ENCODE measurements at places on chromosomes 13 and 19.

DNA sequence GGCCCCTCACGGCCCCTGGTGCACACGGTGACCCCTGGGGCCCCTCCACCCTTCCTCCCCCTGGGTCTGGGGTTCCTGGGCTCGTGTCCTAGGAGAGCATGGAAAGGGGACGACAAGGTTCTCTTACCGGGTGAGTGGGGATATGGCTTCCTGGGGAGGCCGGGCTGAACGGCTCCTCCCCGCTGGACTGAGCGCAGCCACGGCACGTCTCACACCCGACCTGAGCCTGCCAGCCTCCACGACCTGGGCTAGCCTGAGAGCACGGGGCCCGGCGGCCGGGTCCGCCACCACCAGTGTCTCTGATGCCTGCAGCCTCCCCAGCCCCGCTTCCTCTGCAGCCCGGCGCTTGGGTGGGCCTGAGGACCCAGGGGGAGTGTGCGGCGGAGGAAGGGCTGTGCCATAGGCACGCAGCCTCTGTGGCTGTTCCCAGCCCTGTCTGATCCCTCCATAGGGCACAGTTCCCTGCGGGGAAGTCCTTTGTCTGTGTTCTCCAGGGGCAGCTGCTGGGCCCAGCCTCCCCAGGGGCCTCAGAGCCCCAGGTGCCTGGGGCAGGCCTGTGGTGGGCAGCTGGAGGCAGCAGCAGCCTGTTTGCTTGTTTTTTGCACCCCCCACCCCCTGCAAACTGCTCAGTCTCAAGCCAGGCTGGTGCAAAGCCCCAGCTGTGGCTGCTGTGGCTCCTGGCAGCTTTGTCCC, 15.0 kb downstream of the PLIN4 start:
- no peak for DNase-seq

DNA sequence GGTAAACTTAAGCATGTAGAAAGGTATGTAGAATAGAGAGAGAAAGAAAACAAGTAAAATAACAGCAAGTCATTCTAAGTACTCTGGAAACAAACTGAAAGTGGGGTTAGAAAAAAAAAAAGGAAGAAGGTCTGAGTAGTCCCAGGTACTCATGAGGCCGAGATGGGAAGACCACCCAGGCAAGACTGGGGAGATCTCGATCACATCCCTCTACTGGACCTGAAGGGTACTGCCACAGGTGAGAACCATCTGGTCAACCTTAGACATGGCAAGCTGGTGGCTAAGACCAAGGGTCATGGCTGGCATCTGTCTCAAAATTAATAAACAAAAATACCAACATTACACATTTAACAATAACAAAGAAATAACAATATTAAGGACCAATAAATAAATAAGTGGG, 36.3 kb upstream of the ZNF724 start:
- DNase-seq: no peak

DNA sequence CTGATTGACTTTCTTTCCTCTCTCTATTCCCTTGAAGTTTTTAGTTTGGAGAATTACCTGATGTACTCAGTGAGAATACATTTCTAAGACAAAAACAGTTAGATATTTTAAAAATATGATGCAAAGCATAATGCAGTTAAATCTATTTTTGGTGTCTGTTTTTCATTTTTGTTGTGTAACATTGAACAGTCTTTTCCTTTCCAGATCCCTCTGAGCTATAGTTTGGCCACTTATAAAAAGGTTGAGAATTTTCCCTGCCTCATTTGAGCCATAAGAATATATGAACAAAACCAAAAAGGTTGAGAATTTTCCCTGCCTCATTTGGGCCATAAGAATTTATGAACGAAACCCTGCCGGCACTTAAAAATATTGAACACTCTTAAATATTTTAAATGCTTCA, 57.0 kb upstream of the IPO5 start:
- no peak for DNase-seq

- no peak for DNase-seq
These were observed 120.0 kb upstream of the RFC3 start for GRCh38 chr13:33697926-33698325.

GRCh38 chr13:21361123-21361522, 98.0 kb downstream of the ZDHHC20 start:
- DNase-seq: no peak

DNA sequence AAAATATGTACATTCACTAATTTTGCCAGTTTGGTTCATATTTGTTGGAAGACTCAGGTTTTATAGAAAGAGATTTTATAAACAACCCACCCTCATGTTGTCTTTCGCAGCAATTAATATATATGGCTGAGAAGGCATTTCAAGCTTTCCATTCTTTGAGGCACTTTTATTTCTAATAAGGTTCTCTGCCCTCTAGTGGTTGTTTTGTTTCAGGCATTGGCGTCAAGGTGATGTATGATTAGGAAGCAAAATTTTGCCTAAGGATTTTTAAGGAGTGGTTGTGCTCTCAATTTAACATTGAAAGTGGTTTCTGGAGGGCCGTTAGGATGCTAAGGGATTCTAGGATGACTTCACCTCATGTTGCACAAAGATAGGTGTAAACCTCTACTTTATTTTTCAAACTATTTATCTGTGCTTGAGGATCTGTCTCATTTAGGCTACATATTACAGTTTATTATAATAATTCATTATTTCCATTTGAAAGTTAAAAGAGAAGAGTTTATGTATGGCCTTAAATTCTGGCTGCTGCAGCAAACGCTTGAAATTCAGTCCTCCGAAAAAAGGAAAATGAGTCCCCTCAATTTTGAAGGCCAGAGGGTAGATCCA, 35.9 kb downstream of the OXGR1 start:
- DNase-seq: no peak

- no peak for DNase-seq
These were observed 18.3 kb downstream of the NWD1 start for GRCh38 chr19:16737911-16738310.

GRCh38 chr19:13012690-13013608, 17.7 kb downstream of the NFIX start:
- no peak for DNase-seq

DNA sequence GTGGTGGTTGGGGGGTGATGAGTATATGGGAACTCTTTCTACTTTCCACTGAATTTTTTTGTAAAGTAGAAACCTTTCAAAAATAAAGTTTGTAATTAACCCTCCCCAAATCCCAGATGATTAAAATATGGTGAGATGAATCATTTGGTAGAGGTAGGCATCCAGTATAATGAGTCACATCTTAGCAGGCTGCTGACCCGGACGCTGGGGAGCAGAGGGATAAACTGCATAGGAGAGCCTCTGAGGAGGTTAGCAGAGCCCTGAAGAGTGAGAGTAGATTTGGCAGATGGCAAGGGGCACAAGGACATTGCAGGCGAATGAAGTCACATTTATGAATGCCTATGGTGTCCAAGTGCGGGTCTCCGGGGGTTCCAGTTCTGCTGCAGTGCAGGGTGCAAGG, 293.8 kb downstream of the FGF9 start:
- DNase-seq: no peak

- no peak for DNase-seq
These were observed 666 bp downstream of the CELF5 start for GRCh38 chr19:3225169-3225485.

DNA sequence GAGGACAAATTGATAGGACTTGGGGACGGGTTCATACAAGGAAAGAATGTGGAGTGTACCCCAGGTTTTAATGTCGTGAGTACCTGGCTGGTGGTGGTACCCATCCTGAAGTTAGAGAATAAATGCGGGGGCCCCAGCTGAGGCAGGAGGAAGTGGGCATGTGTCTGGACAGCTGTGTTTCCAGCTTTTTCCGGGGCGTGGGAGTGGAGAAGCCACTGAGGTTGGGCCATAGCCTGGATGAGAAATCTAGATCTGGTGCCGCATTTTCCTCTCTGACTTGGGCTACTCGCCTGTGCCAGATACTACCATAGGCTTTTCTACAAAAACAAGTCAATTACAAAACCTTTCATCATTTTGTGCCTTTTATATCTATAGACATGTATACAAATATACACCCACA, 147.4 kb downstream of the STK24 start:
- no peak for DNase-seq

DNA sequence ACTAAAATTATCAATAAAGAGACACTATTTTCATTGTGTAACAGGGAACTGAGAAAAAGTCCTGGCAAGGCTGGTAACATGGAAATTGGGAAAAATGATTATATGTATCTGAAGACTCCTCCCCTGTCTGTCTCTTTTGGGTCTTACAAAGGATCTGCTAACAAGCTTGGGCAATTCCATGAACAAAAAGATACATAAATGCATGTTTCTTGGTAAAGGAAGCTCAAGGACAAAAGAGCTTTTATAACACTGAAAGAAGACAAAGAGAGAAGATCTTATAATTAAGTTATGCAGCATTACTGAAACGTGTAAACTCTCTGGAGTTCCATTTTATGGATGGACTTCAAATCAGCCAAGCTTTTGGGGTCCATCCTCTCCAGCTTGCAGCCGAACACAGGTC, 29.2 kb downstream of the EFNB2 start:
- no peak for DNase-seq

GRCh38 chr13:42539670-42540069, 34.3 kb upstream of the TNFSF11 start:
- no peak for DNase-seq

DNA sequence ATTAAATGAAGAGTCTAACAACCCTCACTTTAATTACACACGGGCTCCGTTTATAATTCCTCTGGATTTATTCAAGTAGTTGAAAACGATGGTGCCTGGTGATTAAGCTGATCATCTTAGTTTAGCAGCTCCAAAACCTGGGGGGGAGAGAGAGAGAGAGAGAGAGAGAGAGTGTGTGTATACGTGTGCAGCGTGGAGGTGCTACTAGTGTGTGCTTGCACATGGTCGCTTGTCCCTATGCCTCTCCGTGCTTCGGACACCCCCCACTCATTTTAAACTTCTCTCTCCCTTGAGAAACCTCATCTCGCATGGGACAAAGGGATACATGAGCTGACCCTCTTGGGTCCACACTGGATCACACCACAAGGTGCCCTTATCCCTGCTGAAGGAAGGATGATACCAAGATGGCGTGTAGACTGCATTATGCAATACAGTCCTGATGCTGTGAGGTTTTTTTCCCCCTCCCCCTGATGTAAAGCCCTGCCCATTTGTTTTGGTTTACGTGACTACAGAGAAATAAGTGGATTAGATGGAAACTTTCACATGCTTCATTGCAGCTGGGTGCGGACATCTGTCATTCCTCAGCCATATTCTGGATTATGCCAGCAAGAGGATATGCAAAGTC, 320.8 kb downstream of the ZNF536 start:
- no peak for DNase-seq

DNA sequence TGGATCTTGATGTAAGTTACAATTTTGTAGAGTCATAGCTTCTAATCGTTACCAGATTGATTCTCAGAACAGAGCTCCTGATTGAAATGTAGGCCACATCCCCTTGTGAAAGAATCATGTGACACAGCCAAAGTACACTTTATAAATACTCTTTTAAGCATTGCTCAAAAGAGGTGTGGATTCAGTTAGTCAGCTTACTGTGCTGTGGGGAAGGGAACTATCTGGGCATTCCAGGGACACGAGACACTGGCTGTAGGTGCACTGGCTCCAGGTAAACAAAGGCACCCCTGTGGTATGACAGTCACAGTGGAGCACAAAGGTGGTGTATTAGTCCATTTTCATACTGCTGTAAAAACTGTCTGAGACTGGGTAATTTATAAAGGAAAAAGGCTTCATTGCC, 222.8 kb downstream of the LIG4 start:
- no peak for DNase-seq

GRCh38 chr19:34430738-34431625, 2.8 kb downstream of the UBA2 start:
- no peak for DNase-seq

- no peak for DNase-seq
These were observed 4.3 kb downstream of the ONECUT3 start for GRCh38 chr19:1757468-1758230.

- DNase-seq: no peak
These were observed 38.8 kb downstream of the CARD8 start for GRCh38 chr19:48216933-48217332.

- no peak for DNase-seq
These were observed 921 bp upstream of the POLD1 start for GRCh38 chr19:50383001-50383851.

DNA sequence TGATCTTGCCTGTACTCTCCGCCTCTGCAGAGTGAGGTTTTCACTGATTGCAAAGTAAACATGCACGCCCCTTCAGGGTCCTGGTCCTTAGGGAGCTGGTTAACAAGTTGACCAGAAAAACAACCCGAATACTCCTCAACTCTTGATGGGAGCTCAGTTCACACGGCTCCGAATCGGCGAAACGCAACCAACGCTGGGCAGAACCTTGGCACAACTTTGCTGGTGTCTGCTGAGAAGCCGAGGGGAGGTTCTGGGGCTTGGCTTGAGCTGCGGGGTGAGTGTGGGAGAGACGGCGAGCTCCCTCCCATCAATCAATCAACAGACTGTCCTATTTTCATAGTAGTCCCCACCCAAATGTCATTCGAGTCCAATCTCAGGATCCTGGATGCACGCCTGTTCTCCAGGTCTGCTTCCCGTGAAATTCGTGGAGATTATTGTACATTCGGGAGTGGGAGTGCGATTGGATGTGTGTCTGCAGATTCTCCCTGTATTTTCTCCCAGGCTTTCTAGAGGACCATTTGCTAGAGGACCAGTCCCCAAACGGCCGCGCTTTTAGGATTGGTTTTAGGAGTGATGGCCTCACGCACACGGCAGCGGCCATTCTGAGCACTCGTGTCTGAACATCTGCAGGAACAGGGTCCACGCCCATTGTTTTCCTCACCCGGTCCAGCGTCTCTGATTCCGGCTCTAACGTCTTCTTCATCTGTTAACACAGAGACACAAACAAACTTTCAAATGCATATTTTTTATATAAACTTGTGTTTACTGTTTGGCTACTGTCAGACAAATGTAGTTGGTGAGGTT, 51.6 kb upstream of the F7 start:
- no peak for DNase-seq

DNA sequence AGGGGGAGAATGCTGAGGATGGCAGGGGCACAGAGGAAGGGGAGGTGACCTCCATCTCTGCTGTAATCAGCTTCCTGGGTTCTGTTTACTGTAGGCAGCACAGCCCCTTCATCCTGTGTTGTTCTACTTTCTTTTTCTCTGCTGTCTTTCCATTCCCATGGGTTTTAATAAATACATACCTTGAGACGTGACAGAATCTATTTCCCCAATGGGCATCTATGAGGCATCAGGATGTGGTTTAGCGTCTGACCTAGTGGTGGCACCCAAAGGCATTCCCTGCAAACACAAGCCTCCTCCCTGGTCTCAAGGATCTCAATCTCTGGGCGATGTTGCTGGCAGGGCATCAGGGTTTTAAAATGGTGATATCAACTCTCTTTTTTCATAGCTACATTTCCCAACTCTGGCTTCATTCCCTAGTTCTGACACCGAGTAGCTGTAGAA, 60.8 kb downstream of the ALOX5AP start:
- DNase-seq: no peak

GRCh38 chr13:62747629-62748028, 1332.0 kb upstream of the PCDH20 start:
- no peak for DNase-seq

- DNase-seq: no peak
These were observed 640 bp upstream of the ZNF544 start for GRCh38 chr19:58227964-58228584.

Data from vagina (tissue), 2 donors.